AG08396 (cell line): ENCODE measurements at places on chromosomes 3 and 15.

- no peak for DNase-seq
These were observed 51.5 kb upstream of the UBE2E1 start for GRCh38 chr3:23754215-23754614.

DNA sequence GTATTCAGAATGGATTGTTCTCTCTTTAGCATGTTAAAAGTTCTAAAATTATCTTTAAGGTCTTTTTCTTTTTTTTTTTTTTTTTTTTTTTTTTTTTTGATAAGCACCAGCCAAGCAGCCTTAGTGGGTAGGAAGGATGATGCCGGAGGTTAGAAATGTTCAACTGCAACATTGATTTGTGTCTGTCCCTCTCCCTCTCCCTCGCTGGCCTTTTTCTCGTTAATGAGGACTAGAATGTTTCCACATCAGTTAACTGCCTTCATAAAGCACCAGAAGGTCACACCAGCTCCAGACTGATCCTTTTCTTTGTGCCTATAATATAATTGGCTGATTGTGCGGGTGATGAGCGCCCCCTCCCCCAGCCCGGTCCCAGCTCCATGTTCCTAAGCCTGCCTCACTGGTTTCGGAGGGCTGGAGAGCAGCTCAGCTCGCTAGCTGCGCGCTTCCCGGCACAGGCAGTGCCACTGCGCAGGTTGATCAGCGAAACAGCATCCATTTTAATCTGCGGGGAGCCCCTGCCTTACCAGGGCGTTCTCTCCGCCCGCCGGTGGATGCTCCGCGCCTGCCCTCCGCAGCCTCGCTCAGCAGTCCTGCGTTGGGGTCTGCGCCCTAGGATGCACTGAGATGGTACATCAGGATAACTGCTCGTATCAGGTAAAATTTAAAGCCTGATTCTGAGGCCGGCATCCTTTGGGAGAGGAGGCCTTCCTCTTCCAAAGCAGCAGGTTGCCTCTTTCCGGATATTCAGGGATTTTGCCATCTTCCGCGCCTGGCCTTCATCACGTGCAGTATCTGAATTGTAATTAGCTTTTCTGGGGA is 148.9 kb upstream of the IL12A start:
- DNase-seq: no peak

DNA sequence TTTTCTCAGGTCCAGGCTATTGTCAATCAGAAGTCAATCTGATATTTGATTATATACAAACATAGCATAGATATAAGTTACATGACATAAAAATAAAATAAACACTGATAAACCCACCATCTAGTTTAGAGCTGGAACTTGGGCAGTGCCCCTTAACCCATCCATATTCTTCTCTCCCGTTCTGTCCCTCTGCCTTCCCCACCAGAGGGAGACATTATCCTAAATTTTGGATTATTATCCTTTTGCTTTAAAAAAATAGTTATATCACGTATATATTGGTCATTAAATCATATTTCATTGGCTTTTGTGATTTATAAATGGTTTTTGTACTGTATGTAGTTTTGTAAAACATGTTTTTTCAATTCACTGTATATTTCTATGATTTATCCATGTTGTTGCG is 107.9 kb downstream of the GMPS start:
- no peak for DNase-seq

DNA sequence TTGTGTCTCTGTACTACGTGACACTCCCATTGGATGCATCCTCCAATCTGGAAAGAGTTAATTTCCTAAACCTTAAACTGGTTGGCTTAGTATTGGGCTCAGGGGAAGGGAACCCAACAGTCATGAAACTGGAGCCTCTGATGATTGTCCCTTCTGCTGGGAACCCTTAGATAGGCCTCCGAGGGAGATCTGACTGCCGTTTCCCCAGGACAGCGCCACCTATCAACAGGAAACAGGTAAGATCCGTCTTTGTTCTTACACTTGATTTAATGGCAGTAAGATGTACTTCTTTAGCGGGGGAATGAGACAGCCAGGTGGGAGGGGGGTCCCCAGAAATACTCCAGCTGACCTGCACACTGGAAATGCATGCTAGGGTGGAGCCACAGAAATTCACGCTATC is 1749.6 kb downstream of the SI start:
- no peak for DNase-seq

DNA sequence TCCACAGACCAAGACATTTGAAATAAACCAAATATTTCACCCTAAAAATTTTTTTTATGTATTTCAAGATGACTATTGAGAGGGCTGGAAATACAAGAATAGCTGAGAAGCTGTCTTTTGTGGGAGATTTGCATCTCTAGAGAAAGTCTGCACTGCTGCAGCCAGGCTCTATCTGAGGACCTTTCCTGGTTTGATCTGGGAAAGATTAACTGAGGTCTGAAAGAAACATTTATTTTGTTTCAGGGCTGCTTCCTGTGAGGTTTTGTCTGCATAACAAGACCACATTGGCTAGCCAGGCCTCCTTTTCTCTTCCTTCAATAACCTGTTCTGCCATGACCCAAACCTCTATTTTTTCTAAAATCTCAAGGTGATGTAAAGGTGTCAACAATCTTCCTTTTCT is 117.5 kb upstream of the ARHGEF26 start:
- DNase-seq: no peak

- no peak for DNase-seq
These were observed 128.7 kb upstream of the WNT5A start for GRCh38 chr3:55615694-55616295.

GRCh38 chr3:110767838-110768237 is 303.8 kb upstream of the NECTIN3 start:
- no peak for DNase-seq

DNA sequence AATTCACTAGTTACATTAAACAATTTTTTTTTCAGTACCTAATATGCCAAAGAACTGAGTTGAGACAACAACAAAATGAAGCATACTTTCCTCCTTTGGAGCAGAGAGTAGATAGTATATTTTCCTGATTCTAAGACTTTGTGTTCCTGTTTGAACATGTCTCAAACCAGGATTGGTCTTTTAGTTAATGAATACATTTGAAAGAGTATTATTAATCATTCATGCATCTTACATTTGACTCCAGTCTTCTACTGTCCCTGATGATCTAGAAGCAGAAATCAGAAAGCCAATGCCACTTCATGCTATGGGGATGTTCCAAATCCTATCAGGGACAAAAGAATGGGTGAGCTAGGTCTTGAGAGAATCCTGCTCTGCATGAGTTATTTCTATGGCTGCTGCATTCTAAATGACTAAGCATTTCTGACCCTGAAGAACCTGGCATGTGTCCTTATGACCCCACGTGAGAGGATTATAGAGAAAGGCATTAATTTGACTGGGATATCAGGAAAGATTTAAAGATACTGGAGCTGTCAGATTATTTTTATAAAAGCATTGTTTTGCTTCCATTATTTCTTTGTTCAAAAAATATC is 32.9 kb upstream of the MBNL1 start:
- no peak for DNase-seq

GRCh38 chr15:63190769-63191649 is 1.6 kb downstream of the RAB8B start:
- DNase-seq: no peak

DNA sequence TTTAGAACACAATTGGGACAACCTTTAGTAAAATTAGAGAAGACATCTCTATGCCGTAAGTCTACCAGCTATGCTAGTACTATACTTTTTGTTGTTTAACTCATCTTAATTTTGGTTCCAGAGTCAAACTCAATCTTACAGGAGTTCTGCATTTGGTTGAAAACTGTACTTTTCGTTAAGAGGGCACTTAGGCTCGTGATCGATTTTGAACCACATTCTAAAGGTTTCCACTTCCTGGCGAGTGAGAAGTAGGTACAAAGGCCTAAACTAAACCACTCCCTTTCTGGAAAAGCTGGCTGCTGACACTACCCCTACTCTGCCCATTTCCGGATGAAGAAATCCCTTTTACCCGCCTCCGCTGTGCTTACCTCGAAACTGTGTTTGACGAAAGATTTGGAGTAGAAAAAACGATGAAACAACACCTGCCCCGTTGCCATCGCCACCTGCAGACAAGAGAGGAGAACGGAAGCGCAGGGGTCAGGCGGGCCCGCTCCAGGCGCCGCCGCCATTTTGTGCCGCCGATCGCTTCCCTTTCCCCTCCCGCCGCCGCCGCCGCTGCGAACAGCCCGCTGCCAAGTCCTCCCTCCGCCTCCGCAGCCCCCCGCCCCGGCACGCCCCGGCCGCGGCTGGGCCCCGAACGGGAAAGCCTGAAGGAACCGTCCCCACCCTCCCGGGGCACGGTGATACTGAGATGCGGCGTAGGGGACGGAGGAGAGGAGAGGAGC is 748 bp downstream of the CCNL1 start:
- DNase-seq: peak; percentile 48

DNA sequence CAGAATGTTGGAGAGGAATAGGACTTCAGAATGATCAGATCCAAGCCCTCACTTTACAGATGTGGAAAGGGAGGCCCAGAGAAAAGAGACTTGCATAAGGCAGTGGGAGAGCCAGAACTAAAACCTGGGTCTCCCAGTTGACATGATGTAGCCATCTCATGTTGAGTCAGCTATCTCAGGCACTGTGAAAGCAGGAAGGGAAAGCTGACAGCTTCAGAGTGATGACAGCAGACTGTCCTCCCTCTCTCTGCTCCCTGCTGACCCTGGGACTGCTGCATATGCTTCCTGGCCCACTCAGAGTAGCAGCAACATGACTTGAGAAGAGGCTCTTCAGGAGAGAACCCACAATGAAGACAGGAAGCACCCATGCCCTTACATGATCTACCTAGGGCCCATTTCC is 14.7 kb downstream of the FHIT start:
- DNase-seq: no peak

GRCh38 chr15:71055461-71055860 is 59.8 kb upstream of the THSD4 start:
- no peak for DNase-seq

- DNase-seq: no peak
These were observed 303.5 kb upstream of the LRRFIP2 start for GRCh38 chr3:37477711-37478487.

DNA sequence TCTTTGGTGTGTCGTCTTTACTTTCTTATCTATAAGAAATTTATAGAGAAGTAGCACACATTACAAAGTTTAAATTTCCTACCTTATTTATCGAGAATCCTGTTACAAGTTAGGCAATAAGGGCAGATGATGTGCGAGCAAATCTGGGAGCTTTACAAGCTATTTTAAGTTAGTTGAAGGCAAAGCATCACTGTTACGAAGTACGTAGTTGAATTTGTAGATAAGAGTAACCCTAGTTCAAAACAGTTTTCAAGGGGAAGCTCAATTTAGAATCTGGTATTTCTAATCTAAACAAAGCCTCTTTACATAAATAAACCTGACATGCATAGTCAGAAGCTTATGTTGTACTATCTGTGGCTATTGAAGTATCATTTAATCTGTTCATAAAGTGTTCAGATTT is 8.4 kb downstream of the KBTBD8 start:
- peak; percentile 19 for DNase-seq

GRCh38 chr15:100914876-100915275 is 4.3 kb upstream of the LRRK1 start:
- DNase-seq: peak; percentile 35

DNA sequence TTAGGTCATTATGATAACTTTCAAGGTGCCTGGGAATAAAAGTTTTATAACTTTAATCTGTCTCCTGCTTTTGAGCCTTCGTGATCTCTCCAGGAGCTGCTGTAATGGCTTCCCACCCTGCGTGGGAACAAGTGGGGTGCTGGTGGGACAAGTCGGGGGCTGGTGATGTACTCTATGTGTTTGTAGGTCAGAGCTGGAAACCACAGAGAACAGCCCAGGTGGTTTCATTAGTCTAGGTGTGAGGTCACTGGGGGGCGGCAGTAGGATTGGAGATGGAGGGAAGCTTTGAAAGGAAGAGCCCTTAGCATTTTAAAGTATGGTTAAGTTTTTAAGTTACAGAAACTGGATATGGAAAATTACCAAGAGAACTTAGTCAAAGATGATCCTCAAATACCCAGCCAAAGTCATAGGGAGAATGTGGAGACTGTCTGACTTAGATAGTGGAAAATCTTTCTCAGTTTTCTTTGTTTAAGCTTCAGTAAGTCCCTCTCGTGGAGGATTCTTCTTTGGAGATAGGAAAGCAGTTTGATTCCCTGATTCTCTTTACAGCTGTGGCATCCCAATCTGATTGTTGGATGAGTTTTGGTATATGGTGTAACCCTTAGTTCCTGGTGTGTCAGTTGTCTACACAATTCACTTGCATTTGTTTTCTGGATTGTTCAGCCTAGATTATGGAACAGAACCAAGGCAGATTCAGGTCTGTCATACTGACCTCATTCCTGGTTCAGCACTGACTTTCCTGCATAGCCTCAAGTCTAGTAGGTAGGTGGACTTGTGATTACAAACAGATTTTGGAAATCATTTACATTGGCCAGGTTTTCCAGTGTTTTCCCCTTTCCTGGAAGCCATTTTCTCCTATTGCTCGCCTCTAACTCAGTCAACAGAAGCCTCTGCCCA is 115.6 kb downstream of the FNDC3B start:
- DNase-seq: no peak

DNA sequence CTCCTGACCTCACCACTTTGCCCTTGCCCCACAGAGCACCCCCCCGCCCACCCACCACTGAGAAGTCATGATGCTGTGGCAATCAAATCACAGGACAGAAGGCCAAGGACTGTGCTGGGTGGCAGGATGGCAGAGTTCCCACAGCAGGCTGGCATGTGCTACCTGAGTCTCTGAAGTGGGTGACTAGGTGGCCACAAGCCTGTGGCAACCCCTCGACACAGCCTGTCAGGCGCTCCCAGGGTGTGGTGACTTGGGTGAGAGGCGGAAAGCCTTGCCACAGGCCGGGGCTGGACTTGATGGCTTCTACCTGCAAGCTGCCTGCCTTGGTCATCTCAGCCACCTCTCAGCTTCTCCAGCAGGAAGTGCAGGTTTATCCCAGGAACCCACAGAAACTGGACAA is 15.6 kb upstream of the DUSP7 start:
- DNase-seq: no peak

GRCh38 chr3:50112462-50112861 is 23.7 kb downstream of the RBM5 start:
- no peak for DNase-seq

- DNase-seq: peak; percentile 23
These were observed 16.1 kb downstream of the POU1F1 start for GRCh38 chr3:87260270-87260669.

DNA sequence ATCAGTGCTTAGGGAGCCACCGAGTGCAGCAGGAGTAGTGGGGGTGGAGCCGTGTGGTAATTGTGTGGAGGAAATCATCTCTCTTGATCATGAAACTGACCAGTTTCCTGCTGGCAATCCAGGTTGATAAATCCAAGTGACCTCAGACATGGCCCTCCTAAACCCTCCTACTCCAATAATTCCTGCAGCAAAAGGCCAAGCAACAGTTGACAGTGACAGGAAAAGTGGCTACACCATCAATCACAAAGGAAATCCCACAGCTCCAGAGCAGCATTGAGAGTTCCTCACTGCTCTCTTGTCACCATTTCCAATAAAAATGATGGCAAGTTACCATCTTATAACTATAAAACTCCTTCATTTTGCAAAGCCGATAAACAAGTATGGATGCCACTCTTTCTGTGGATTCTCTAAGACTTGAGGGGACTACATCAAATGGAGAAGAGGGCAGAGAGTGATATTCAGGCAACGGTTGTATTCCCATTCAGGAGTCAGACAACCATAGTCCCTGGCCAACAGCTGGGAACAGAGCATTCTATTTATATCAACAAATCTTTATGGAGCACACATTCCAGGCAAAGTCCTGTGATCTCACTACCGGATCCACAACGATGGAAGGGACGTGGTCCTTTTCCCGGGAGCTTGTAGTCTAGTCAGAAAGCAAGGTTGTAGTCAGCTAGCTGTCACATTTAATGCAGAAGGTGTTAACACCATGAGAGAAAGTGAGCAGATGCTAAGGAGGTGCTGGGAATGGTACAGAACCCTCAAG is 312.5 kb upstream of the CTNNB1 start:
- no peak for DNase-seq

GRCh38 chr3:14552041-14552648 is 12.0 kb upstream of the GRIP2 start:
- DNase-seq: no peak

GRCh38 chr3:112773864-112774263 is 72.8 kb downstream of the CD200R1L start:
- DNase-seq: no peak
